Ovary (tissue), 10 donors: ENCODE measurements at places on chromosomes 1 and 21. TPM values are rescaled to one million over a fixed set of nuclear protein-coding genes. Genes with fewer than 3 reads are reported as not detected.
A peak's percentile ranks its signal among the peaks of the same experiment; 100 is the strongest.

The CHIA gene
- not detected for total RNA-seq

The SCP2 gene
- total RNA-seq: 105 TPM

The TMEM269 gene
- total RNA-seq: not detected

- DNase-seq: no peak
These were observed 8.2 kb upstream of the MIXL1 start for GRCh38 chr1:226215239-226215638.

DNA sequence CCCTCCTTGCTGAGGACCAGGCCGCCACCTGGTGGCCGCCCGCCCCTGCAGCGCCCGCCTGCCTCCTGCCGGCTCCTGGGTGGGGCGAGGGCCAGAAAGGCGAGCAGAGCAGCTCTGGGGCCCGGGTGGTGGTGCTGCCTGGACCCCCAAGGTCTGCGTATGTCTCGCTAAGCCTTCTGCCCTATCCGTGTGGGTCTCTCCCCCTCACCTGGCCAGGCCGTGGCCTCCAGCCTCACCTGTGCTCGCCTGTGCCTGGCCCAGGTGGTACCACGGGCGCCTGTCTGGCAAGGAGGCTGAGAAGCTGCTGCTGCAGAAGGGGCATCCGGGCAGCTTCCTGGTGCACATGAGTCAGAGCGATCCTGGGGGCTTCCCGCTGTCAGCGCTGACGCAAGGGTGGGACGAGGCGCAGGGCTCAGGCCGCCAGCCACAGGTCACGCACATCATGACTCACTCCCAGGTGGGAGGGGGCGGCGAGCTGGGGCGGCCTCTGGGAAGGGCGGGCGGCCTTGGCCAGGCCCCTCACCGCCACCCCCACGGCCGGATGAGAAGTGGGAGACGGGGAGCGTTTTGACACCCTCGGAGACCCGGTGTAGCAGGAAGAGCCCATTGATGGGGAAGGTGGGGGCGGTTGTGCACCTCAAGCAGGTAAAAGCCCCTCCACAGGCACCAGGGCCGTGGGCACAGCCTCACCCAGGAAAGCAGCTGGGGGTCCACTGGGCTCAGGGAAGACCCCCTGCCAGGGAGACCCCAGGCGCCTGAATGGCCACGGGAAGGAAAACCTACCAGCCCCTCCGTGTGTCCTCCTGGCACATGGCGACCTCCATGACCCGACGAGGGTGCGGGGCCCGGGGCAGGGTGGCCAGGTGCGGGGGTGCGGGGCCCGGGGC, 9.9 kb downstream of the RNF223 start:
- DNase-seq: peak; percentile 63

- no peak for DNase-seq
These were observed 137.5 kb downstream of the HS2ST1 start for GRCh38 chr1:87051965-87052364.

- no peak for DNase-seq
These were observed 31.9 kb downstream of the MAP3K21 start for GRCh38 chr1:233359431-233359830.
